ENCODE measurements at places on chromosomes 2 and 18.

DNA sequence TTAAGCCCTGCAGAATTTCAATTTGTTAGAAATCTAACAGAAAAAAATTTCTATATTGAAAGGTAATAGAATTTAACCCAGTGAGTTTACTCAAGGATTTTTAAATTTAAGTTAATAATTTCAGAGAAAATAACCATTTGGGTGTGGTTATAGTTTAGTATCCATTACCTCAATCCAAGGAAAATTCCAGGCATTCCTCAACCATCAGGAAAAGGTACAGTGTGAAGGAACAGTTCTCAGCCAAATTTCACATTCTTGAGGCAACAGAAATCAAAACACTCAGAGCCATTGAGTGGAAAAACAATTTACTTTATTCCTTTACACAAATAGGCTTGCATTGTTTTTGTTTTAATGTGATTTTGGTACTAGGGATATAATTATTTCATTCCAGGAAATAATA, 45.6 kb downstream of the ONECUT2 start:
- no peak for DNase-seq

- DNase-seq, result no peak
Measured at GRCh38 chr18:78431606-78432005, 548.0 kb upstream of the SALL3 start.

- peak; percentile 40 for DNase-seq
Measured at GRCh38 chr2:47043142-47043890, 111.8 kb downstream of the STPG4 start.

DNA sequence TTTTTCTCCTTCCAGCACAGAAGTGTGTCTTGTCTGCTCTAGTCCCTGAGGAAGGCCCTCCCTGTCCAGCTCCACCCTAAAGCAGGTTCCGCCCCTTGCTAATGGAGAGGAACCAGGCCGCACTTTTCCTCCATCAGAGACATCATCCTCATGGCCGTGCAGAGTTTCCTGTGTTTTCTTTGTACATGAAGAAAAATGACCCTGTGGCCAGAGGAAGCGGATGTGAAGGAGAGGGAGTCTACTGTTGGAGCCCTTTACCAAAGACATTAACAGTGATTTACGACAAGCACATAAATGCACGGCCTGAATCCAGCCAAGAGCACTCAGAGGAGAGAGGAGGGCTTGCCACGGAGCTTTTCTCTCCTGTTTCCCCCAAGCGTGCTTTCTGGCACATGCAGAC, 109.5 kb downstream of the RNF144A start:
- no peak for DNase-seq

- no peak for DNase-seq
Measured at GRCh38 chr18:69308619-69309018, 92.1 kb upstream of the DOK6 start.
